ENCODE measurements at places on chromosomes 6 and 20.

DNA sequence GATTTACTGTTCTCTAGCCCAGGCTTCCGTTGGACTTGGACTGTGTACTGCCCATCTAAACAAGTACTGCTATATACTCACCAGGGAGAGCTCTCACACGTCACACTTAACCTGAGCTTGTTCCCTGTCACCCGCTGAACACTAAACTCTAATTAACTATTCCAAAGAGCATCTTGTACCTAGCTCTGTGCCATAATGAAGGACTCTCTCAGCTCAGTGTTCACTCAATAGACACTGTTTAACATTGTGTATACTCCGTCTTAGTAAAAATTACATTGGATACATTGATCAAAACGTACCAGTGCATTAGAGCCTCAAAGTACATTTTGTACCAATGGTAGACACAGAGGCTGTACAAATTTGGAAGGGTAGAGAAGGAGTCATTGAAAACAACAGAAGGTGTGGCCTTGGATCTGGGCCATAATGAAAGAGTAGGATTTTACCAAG, 55.4 kb upstream of the EPHA7 start:
- no peak for DNase-seq

GRCh38 chr20:4445784-4446183, 275.9 kb upstream of the PRND start:
- no peak for DNase-seq

- no peak for DNase-seq
Observed at GRCh38 chr6:79372757-79373156, 138.3 kb upstream of the HMGN3 start.

DNA sequence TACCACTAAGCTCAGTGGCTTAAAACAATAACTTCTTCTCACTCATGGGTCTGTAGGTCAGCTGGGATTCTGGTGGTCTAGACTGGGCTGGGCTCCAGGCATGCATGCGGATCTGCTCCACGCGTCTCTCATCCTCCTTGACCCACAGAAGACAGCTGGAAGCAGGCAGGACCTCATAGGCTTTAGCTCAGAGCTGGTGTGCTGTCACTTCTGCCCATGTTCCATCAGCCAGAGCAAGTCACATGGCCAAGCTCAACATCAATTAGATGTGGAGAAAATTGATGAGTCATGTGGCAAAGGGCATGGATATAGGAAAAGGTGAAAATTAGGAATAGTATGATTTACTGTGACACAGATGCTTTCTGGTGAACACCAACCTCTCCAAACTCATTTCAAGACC, 57.4 kb upstream of the PSMF1 start:
- DNase-seq = no peak

GRCh38 chr20:3744806-3745685, 12.6 kb downstream of the HSPA12B start:
- peak; percentile 81 for DNase-seq

GRCh38 chr6:165889636-165890403, 226.8 kb upstream of the PDE10A start:
- DNase-seq = no peak

DNA sequence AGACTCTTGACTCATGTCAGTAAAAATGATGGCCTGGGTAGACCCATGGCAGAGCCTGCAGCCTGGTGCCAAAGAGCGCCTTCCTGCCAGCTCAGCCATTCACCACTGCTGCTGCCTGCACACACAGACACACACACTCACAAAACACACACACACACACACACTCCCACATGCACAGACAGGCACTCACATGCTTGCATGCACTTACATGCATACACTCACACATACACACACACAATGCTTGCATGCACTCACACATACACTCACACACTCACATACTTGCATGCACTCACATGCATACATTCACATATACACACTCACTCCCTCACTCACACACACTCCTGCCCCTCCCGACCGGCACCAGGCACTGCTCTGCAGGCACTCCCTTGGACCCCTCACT, 18.0 kb upstream of the SYNDIG1 start:
- no peak for DNase-seq

DNA sequence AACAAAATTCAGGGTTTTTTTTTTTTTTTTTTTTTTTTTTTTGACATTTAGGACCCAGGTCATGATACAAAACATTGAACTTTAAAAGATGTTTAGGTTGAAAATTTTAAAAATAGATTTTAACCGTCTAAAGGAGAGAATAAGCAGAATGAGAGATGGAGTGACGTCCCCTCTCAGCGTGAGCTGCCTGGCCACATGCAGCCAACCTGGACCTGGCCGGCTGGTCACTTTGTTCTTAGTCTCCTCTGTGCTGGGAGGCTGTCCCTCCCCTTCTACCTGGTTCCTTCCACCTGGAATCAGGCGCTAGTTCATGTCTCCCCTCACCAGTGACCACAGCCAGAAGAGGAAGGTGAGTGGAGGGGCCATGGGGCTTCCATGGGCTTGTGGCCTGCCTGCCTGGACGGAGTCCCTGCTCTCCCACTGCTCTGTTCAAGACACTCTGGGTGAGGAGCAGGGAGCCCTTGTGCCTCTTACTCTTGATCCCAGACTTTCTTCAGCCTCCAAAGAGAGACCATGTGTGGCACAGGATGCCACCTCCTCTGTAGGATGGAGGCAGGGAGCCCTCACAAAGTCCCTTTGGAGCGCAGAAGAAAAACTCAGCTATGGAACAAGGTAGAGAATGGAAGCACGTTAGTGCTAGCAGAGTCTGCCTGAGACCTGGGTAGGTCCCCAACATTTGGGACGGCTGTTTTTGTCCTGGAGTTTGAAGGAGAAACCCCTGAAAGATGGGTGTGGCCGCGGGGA, 31.7 kb downstream of the IRF4 start:
- DNase-seq = no peak

- no peak for DNase-seq
Observed at GRCh38 chr6:108123946-108124345, 41.9 kb upstream of the NR2E1 start.

DNA sequence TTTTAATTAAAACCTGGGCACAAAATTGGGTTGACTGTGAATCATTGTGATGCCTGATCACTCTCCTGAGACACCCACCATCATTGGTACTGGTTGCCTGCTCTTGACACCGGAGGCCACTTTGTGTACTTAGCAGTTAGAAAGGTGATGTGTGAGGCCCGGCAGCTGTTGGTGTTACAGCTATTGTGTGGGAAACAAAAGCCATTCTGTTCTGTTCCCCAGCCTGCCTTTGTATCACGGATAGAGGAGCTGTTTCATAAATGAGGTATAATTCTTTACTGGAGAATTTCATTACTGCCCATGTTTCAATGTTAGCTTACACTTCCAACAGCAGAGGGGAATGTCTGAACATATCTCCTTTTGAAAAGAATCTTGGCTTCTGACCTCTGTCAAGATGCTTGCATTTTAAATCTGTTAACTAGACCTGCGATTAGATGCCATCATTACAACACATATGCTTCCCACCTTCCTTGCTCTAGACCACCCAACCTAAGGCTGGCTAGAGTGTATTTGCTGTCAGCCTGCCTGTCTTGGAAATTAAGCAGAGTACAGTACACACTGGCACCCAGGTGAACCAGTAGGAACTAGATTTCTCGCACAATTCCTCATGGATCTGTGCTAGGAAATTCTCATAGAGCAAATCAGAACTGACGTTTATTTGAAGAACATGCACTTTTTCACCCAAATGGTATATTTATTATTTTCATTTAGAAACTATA, 142.4 kb upstream of the INSM1 start:
- DNase-seq = no peak

GRCh38 chr6:100266494-100267401, 198.0 kb downstream of the SIM1 start:
- DNase-seq = no peak

DNA sequence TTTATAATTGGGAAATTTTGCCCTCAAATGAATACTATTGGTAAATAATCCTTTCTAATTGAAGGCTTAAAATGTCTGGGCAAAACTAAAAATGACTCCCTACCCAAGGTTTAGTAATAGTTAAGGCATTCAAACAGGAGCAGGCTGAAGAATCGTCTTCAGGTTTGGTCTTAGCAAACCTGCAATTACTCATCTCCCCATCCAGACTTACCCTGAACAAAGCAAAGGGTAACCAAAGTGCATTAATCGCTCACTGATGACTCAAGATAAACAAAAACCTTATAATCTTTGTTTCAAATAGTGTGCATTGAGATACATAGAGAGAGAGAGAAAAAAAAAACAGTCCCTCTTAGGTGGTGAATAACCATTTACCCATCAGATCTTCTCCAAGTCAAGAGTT, 225.5 kb downstream of the BMP2 start:
- DNase-seq = no peak

GRCh38 chr6:17884498-17885478, 102.6 kb downstream of the KIF13A start:
- DNase-seq = no peak

GRCh38 chr6:44712353-44713111, 325.0 kb downstream of the CDC5L start:
- no peak for DNase-seq

GRCh38 chr6:150753371-150754064, 112.0 kb upstream of the MTHFD1L start:
- DNase-seq = peak; percentile 62

DNA sequence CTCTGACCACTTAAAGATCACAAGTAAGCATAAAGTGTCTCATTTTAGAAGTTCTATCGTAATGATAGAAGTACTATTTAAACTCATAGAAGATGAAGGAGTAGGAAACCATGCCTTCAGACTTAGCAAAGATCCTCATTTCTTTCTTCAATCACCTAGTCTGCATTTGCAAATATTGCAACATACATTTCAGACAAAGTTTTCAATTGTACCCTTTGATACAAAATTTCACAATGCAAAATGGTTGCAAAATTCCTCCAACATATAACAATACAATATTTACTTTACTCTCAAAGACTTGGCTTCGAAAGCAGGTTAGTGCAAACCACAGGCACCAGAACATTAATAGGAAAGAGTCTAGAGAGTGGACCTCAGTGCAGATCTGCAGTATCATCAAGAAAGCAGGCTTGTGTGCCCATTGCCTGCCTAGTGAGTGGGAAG, 16.1 kb upstream of the ROS1 start:
- no peak for DNase-seq

DNA sequence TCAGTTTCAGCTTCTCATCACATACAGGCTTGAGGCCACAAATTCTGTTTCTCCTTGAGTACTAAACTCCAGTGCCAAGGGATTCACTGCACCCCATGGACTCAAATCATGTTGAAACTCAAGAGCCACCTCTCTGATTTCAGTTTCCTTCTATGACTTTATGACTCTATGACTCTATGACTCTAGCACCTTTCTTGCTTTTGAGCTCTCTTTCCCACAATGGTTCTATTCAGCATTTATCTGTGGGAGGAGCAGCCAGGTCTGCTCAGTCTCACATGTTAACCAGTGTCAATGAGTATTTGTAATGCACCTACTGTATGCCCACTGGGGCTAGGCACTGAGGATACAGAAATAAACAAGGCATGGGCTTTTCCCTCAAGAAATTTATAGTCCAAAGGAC, 14.6 kb upstream of the SLC22A2 start:
- DNase-seq = no peak

DNA sequence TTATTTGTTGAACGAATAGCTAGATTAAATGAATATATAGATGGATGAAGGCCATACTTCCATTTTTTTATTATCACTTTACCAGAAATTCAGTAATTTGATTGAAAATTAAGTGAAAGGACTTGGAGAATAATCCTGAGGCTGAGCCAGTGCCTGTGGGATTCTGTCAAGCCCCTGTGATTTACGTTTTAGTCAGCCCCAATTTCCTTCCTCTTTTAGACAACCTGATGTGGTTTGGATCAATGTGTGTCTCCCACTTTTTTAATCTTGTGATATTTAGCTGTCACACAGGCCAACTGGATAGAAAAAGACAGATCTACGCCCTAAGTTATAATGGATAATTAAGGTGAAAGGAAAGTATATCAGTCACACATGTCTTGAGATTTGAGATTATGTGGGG, 188.8 kb downstream of the EDN1 start:
- DNase-seq = no peak

- no peak for DNase-seq
Observed at GRCh38 chr6:95227351-95227750, 350.0 kb upstream of the MANEA start.

- no peak for DNase-seq
Observed at GRCh38 chr6:46796848-46797580, 3.8 kb downstream of the MEP1A start.

GRCh38 chr6:70369332-70369950, 43.9 kb upstream of the FAM135A start:
- DNase-seq = peak; percentile 50

- DNase-seq = no peak
Observed at GRCh38 chr6:109029313-109029712, 65.3 kb downstream of the SESN1 start.

GRCh38 chr6:27049863-27050781, 197.4 kb upstream of the PRSS16 start:
- no peak for DNase-seq

DNA sequence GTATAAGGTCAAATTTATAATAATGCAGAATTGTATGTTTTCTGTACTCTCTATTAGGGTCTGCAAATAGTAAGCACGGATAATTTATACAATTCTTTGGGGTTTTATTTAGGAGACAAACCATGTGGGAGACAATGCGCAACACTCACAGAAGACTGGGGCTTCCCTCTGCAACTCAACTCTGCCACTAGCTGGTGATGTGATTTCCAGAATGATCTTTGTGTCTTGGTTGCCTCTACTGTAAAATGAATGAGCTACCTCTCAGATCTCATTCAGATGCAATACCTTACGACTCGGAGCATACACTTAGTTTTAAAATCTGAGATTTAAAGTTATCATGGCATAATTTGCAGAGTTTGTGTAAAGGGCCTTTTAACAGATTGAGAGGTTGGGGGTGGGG, 6.4 kb downstream of the MAN1A1 start:
- DNase-seq = no peak

- no peak for DNase-seq
Observed at GRCh38 chr6:162921062-162921461, 193.3 kb downstream of the PACRG start.

- DNase-seq = no peak
Observed at GRCh38 chr20:7029019-7029418, 261.5 kb downstream of the BMP2 start.

DNA sequence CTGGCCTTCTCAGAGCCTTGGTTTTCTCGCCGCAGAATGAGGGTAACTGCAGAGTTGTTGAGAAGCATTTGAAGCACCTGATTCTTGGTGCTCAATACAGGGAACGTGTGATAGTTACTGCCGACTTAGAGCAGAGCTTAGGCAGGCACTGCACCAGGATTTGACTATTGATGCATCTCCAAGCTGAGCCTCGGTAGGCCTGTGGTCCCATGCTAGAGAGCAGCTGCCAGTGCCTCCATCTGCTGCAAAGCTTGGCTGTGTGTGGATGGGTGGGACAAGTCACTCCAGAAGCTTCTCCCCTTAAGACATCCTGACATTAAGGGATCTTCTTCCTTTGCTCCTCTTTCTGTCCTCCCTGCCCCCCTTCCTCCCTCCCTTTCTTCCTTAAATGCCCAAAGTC, 40.9 kb downstream of the FAM209B start:
- no peak for DNase-seq
